Renal cortical epithelial cell (primary cell): ENCODE measurements at places on chromosomes 1 and 21.

- no peak for DNase-seq
Measured at GRCh38 chr1:239807361-239807760, 284.3 kb upstream of the FMN2 start.

- DNase-seq = no peak
Measured at GRCh38 chr21:42096566-42096965, 25.4 kb downstream of the UMODL1 start.

DNA sequence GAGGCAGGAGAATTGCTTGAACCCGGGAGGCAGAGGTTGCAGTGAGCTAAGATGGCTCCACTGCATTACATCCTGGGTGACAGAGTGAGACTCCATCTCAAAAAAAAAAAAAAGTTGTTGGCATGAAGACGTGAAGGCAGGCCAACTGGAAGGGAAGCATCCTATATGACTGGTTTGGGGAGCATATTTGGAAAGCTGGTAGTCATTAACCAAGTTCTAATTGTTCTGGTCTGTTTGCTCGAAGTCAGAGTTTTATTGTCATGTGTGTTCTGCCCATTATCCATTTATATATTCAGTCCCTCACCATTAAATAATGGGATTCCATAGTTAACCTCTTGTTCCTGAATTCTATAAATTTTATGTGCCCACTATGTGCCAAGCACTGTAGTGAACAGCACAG lies 3.3 kb upstream of the GLRX2 start:
- DNase-seq = no peak

- peak; percentile 13 for DNase-seq
Measured at GRCh38 chr21:42593007-42593814, 60.2 kb upstream of the PDE9A start.

DNA sequence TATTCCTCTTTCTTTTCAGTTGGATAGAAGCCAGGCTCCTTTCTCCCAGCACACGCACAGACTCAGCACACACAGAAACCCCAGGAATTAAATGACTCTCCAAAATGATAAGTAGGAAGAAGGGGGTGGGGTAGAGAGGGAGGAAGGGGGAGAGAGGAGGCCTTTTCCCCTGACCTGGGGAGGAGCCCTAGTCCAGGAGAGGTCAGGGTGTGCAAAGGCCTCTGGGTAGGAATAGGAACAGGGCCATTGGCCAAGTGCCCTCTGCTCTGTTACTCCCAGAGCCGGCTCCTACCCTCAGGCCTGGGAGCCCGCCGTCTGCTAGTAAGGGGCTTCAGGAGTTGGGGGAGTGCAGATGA lies 35.6 kb upstream of the PUM1 start:
- peak; percentile 73 for DNase-seq

DNA sequence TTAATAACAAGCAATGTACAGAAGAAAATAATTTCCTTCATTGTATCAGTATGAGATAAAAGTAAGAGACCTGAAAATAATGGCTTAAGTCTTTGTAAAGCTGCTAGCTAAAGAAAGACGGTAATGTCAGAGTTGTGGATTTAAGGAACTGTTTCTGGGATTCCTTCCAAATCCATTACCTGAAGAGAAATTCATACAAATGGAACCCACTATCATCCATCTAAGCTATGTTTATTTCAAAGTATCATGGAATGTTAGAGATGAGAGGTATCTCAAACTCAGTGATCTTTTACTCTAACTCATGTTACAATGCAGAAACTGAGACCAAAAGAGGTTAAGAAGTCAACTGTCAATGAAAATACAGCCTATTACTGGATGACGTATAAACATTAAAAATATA lies 197.7 kb downstream of the DENND1B start:
- no peak for DNase-seq

GRCh38 chr1:185627171-185627570 lies 107.0 kb upstream of the HMCN1 start:
- no peak for DNase-seq

GRCh38 chr1:165403835-165404482 lies 41.0 kb downstream of the RXRG start:
- DNase-seq = peak; percentile 19

GRCh38 chr1:45216861-45217260 lies 10.5 kb upstream of the ZSWIM5 start:
- no peak for DNase-seq

DNA sequence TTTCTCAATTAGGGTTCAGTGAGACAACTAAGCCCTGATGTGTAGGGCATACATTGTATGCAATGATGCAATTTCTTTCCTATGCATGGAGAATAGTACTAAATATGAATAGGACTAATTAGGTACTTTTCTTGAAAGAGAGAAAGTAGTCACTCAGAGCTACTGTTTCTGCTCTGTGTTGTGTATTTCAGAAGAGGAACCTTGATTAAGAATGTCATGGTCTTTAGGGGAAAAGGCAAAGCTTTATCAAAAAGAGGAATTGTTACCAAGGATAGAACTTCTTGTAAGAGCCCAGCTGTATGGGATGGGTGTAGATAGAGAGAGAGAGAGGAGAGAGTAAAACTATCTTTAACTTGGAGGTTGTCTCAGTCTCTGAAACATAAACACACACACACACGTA lies 49.1 kb downstream of the HLX start:
- no peak for DNase-seq

- DNase-seq = peak; percentile 35
Measured at GRCh38 chr1:17606826-17607440, 67.4 kb downstream of the ARHGEF10L start.

- DNase-seq = no peak
Measured at GRCh38 chr1:21123287-21123948, 53.3 kb downstream of the EIF4G3 start.

GRCh38 chr1:232477728-232478127 lies 152.2 kb downstream of the SIPA1L2 start:
- DNase-seq = peak; percentile 99

GRCh38 chr1:47918257-47918867 lies 78.8 kb downstream of the TRABD2B start:
- DNase-seq = no peak

- no peak for DNase-seq
Measured at GRCh38 chr1:57131701-57132394, 166.0 kb upstream of the C8B start.
